Stimulated activated CD4-positive, alpha-beta T cell treated with anti-CD3 and anti-CD28 coated beads, Interleukin-4, amount 100 ng/mL, for 1 hour (primary cell): ENCODE measurements at places on chromosomes 11 and 22.

- no peak for DNase-seq
These were observed 92.3 kb downstream of the KCNQ1 start for GRCh38 chr11:2537010-2537705.

- DNase-seq = no peak
These were observed 37.0 kb downstream of the ENTHD1 start for GRCh38 chr22:39856588-39856987.

- no peak for DNase-seq
These were observed 22.5 kb downstream of the CLPB start for GRCh38 chr11:72411623-72412419.

GRCh38 chr11:118201966-118202365 is 22.8 kb downstream of the JAML start:
- no peak for DNase-seq

- no peak for DNase-seq
These were observed 1526.0 kb downstream of the TBC1D22A start for GRCh38 chr22:48288376-48288940.

DNA sequence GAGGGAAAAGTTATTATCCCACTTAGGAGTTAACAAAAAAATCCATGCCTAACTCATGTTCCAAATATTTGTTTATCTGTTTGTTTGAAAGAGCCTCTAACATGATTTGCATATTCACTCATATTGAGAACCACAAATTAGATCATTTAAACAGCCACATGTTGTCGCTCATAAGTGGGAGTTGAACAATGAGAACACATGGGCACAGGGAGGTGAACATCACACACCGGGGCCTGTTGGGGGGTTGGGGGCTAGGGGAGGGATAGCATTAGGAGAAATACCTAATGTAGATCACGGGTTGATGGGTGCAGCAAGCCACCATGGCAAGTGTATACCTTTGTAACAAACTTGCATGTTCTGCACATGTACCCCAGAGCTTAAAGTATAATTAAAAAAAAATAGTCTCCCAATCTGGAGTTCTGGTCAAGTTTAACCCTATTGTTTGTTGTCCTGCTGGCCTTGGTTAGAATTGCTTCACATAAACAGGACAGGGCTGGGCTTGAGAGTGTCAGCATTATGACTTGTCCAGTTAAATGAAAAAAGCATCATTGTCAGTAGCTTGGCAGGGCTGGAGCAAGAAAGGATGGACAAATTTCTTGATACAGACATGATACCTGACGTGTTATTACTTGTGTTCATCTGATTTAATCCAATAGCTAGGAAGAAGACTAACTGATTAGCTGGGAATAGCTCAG is 57.8 kb upstream of the PSMA1 start:
- DNase-seq = no peak

DNA sequence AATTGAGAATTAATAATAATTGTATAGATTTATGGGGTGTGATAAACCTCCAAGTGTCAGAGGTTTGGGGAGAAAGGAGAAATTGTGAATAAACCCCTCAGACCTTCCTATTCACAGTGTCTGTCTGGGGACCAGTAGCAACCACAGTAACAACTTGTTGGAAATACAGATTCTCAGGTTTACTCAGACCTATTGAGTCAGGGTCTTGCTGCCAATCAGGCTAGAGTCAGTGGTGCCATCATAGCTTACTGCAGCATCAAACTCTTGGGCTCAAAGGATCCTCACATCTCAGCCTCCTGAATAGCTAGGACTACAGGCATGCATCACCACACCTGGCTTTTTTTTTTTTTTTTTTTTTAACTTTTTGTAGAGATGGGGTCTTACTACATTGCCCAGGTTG is 17.3 kb downstream of the SLC3A2 start:
- DNase-seq = no peak

DNA sequence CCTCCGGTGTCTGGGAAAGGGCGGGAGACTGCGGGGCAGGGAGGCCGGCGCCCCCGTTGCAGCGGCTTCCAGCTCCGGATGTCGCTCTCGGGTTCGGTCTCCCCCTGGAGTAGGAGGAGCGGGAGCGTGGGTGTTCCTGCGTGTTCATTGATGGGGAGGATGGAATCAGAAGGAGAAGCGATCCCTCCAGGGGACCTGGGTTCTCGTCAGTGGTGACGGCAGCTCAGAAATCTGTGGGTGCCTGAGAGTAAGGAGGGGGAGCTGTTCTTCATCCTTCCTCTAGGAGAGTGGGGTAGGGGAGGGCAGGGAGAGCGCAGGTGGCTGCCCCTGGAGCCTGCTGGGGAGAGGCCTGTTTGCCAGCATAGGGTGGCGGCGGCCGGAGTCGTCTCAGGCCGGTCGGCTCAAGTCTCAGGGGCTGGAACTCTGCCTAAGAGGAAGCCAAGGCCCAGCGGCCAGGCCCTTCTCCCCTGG is 1.1 kb downstream of the UBASH3B start:
- DNase-seq = peak; percentile 49

DNA sequence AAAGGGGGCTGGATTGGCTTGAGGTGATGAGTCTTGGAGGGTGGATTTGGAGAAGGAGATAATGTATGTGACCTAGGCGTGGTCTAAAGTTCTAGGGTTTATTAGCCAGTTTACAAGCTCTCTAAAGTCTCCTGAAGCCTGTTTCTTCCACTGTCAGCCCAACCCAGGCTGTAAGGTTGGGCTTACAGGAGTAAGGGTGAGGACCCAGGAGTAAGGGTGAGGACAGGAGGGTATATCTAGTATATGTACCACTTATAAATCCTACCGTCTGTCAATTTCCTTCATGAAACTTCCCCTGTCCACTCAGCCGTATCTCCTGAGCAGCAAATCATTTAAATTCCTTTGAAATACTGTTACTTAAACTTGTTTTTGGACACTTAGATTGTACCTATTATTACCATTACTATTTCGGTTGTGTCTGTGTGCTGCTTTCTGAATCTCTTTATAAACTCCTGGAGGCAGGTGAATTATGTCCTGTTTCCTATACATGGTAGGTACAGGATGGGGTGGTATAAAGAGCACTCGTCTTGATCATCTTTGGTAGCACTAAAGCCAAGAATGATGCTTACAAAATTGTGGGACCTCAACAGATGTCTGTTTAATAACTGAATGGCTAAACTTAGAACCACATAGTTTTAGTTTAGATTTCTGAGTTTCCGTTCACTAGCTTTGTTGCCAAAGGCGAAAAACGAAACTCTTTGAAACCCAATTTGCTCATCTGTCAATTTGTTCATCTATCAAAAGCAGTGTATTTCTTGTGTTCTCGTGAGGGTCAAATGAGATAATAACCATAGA is 192.0 kb downstream of the GRIK4 start:
- no peak for DNase-seq

DNA sequence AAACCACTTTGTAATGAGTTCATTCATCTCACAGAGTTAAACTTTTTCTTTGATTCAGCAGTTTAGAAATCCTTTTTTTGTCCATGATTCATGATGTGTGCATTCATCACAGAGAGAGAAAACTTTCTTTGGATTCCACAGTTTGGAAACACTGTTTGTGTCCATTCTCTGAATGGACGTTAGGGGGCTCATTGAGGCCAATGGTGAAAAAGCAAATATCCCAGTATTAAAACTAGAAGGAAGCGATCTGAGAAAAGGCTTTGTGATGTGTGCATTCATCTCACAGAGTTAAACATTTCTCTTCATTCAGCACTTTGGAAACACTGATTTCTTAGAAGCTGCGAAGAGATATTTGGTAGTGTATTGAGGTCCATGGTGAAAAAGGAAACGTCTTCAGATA is 155.6 kb upstream of the TRIM48 start:
- no peak for DNase-seq

DNA sequence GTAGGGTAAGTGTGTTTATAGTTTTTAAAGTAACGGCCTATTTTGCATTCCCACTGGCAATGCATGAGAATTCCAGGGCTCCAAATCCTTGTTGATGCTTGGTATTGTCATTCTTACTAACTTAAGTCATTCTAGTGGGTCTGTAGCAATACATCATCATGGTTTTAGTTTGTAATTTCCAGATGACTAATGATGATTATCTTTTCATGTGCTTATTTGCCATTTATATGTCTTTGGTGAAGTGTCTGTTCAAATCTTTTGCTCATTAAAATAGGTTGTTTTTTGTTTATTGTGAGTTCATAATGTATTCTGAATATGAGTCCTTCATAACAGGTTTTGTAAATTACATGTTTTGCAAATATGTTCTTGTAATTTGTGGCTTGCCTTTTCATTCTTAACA is 31.2 kb downstream of the MTMR3 start:
- no peak for DNase-seq

GRCh38 chr22:41638748-41639147 is 17.7 kb downstream of the XRCC6 start:
- DNase-seq = no peak

DNA sequence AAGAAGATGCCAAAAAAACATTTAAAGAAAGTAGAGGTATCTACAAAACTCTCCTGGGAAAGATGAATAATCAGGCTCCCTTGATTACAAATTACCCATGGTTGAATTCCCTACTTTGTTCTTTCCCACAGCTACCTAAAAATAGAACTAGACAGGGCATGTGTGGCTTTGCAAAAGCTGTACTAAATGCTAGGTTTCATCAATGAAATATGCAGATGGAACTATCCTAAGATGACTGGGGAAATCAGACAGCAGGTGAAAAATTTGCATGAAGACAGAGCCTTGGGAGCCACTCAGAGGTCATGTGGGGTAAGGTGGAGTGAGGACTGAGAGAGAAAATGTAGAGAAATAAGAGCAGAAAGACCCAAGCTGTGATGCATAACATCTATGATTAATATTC is 14.7 kb downstream of the LAYN start:
- no peak for DNase-seq

- DNase-seq = no peak
These were observed 31.9 kb upstream of the RTL6 start for GRCh38 chr22:44529827-44530523.

- no peak for DNase-seq
These were observed 4.4 kb upstream of the WEE1 start for GRCh38 chr11:9568854-9569587.

DNA sequence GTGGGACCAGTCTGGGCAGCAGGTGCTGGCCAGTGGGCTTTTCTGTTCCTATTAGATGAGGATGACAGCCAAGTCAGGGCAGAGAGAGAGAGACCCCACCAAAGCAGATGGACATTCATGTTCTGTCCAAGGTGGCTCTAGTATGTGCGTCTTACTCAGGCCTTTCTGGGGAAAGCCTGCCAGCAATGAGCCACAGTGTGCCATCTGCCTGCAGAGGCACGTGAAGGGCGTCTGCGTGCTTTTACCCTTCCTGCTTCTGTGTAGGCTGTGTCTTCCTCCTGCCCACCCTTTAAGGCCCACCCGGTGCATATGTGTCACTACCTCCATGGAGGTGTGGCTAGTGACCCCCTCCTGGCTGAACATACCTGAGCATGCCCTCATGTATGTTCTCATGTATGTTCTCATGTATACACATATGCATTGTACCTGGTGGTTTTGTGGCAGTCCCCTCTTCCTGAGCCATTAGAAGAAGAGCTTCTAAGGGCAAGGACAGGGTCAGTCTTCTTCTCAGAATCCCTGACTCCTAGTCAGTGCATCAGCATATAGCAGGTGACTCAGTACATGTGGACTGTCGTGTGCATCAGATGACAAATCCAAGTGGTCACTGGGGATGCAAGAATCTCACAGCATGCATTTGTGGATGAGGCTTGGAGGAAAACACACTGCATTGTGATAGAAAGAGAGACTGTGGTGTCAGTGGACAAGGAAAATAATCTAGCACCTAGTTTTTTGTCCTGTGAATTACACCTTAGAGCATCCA is 90.4 kb upstream of the YWHAH start:
- no peak for DNase-seq

GRCh38 chr11:746289-747157 is 741 bp upstream of the TALDO1 start:
- DNase-seq = no peak

DNA sequence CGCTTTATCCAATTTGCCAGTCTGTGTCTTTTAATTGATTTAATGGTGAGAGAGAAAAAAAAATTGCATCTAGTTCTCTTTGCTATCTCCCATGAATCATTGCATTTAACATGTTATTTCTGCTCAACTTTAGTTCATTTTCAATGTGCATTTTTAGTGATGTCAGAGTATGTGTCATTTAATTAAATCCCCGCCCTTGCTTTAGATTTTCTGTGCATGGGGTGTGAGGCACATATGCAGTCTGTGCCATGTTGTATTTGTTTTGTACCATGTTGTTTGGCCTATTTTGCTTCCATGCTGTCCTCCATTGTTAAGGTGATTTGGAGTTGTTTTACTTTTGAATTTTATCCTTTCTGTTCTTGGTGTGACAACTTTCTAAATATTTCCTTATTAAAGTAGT is 8.3 kb upstream of the NCR3LG1 start:
- DNase-seq = no peak

GRCh38 chr11:99671808-99672409 is 651.2 kb downstream of the CNTN5 start:
- no peak for DNase-seq

DNA sequence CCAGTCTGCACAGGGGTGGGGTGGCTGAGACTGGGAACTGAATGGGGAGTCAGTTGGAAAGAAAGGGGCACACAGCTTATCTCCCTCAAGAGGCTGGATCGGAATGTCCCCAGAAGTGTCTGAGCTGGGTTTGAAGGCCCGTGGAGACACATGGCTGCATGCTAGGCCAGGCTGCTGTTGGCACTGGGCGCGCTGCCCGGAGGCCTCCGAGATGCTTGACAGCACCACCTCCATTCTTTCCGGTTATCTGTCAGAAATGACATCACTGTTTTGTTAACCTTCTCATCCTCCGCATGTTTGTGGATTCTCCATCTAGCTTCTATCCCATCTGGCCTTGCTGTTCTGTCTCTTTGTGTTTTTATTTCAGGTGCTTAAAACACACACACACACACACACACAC is 85.5 kb downstream of the APIP start:
- DNase-seq = no peak

GRCh38 chr11:69241075-69241740 is 52.7 kb upstream of the MYEOV start:
- DNase-seq = no peak
